ENCODE measurements at places on chromosomes 1 and 21.

- no peak for DNase-seq
These were observed 609.6 kb downstream of the PTPRU start for GRCh38 chr1:29845910-29846309.

DNA sequence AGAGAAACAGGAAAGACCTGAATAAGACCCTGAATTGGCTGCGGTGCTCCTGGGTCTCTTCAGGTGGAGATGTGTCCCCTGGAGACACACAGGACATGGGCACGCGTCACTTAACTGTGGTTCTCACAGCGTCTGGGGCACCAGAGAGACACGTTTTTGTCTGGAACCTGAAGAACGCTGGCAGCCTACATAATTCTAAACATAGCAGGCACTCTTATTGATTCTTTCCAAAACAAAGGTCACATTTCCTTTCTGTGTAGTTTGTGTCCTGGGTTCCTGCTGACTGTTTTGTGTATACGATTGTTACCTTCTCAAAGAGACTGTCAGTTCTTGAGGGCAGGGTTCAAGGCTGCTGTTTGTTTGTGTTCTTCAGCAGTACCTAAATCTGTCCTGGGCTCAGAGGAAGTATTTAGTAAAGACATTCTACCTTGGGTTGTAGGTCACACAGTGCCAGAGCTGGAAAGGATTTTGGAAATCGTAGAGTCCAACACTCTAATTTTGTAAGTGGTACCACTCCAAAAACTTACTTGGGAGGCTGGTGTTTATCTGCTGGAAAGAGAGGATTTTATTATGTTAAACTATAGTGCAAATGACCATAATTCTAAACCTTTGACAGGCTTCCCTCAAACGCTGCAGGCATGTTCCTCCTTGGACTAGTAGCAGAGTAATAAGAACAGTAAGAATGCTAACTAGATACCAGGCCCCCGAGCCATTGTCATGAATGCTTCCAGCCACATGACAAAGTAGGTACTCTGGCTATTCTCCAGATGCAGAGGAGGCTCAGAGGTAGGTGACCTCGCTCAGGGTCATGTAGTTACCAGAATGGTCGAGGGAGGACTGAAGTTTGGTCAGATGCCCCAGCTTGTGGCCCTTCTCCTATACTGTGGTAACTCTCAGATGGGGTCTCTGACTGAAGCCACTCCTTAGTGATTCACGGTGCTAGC is 164.3 kb downstream of the DHRS3 start:
- DNase-seq = no peak

DNA sequence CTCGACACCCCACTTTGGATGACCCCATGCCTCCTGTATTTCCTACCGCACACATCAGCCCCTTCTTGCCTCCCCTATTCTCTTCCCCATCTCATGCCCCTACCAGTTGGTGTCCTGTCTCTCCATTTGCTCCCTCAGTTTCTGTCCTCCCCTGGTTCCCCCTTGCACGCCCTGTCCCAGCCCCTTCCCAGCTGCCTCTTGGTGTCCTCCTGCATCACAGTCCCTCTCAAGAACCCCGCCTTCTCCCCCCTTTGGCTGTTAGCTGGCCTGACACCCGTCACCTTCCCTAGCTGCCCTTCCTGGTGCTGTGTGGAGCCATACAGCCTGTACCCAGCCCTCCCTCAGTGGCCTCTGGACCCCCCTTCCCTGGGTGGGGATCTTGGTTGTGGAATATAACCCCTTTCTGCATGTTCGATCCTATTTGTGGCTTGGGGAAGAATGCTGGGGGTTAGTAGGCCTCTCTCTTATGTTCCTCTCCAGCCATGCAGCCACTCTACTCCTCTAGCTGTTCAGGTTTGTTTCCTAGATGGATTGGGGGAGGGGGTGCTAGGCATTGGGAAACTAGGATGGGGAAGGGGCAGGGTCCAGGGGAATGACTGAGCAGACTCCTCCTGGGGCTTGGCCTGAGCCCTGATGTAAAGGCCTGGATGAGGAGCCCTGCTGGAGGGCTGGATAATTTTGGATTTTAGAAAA is 41.4 kb upstream of the NFASC start:
- DNase-seq = no peak

- DNase-seq = no peak
These were observed 113.5 kb downstream of the NTNG1 start for GRCh38 chr1:107254306-107254705.
